GM23248 (cell line): ENCODE measurements at places on chromosomes 3 and 15.

DNA sequence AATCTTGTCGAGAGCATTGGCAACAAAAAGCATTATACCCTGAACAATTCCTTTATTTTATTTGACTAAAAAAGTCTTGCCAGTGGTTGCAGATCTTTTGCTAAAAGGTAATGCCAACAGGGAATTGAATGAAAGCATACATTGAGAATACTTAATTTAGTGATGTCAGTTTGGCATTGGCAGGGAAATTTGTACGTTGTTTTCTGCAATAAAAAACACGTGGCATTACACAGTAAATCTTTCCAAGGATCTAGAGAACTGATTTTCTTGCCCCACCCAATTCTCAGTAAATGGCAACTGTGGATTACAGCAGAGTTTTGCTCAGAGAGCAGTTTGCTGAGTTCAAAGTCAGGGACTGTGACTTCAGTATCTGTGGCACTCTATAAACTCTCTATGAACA is 38.3 kb upstream of the IGSF10 start:
- DNase-seq = no peak

GRCh38 chr3:182092662-182093262 is 381.0 kb downstream of the SOX2 start:
- DNase-seq = no peak

DNA sequence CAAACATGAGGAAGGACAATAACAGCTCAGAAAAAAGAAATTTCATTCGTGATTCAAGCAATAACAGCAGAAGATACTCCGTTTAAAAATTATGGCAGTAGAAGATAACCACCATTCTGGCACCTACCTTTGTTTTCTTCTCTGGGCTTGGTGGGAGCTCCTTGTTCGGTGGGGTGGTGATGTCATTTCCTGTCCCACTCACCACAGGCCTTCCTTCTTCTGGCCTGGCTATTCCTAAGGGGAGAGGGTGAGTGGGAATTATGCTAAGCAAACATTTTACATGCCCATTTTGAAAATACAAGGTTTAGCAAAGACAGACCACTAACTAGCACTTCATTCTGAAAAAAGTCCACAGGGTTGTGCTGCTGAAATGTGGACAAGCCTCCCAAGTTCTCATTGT is 74.4 kb downstream of the DHX30 start:
- peak; percentile 30 for DNase-seq

GRCh38 chr15:81160312-81161159 is 26.5 kb downstream of the CFAP161 start:
- peak; percentile 86 for DNase-seq

- DNase-seq = no peak
These were observed 1.3 kb upstream of the SLITRK3 start for GRCh38 chr3:165197481-165197800.
